ENCODE measurements at places on chromosomes 7 and 10. TPM values are rescaled to one million over a fixed set of nuclear protein-coding genes. Genes with fewer than 3 reads are reported as not detected.

DNA sequence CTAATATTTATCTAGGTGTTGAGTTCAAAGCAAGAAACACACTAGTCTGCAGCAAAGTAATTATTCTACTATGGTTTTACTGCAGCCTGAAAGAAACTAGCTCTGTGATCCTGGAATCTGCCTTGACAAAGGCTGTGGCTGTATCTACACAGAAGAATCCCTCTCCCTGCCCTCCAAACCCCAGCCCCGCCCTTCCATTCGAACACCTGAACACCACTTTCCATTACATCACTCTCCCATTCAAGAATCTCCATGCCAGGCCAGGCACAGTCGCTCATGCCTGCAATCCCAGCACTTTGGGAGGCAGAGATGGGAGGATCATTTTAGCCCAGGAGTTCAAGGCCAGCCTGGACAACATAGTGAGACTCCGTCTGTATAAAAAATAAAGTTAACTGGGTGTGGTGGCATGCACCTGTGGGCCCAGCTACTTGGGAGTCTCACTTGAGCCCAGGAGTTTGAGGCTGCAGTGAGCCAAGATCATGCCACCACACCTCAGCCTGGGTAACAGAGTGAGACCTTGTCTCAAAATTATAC lies 23.3 kb downstream of the LRRC20 start:
- no peaks in the 10 kb centered on the region for H3K27me3 ChIP-seq
- H3K4me1 ChIP-seq, result peaks cover 4% of the 10 kb centered on the region
- H3K4me3 ChIP-seq, result no peak overlapping the region
- no peak overlapping the region for H3K27ac ChIP-seq
- no peak for DNase-seq
- no peaks in the 10 kb centered on the region for H3K36me3 ChIP-seq

GRCh38 chr10:113027574-113028455 lies 77.8 kb downstream of the TCF7L2 start:
- no peak overlapping the region for H3K27ac ChIP-seq
- DNase-seq, result no peak
- no peak overlapping the region for H3K4me3 ChIP-seq

DNA sequence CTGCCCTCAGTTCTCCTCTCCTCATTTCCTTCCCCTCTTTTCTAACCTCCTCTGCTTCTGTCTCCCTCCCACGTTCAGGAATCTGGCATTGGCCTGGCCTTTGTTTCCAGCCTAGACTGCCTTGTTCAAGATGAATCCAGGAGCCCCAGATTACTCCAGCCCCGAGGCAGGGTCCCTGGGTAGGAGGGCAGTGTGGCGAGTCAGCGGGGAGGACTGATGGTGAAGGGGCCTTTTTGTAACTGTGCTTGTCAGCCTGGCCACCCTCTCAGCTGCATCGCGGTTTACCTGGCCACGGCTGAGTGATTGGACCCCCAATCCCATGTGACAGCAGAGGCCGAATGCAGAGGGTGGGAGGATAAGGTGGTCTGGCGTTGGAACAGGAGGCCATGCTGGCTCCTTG lies 96.1 kb upstream of the SHH start:
- H3K27ac ChIP-seq, result no peak overlapping the region
- no peak for DNase-seq
- H3K4me3 ChIP-seq, result no peak overlapping the region
- no peaks in the 10 kb centered on the region for H3K27me3 ChIP-seq

DNA sequence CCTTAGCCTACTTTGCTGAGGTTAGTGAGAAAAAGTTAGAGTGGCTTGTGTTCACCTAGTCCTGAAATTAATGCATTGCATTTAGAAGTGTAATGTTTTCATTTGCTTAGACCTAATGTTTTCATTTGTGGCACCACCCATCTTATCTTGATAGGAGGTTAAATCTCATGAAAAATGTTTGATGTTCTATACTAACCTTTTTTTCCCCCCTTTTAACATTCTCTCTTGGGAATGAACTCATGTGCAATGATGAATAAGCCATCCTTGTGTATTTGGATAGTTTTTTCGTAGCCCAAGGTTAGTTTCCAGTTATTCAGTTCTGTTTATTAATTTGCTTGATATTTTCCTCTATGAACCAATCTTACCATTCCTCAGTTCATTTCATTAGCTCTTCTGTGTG lies 2.8 kb downstream of the FHIP2A start:
- DNase-seq, result no peak
- no peaks in the 10 kb centered on the region for H3K36me3 ChIP-seq
- no peak overlapping the region for H3K4me3 ChIP-seq
- H3K27ac ChIP-seq, result no peak overlapping the region
- H3K4me1 ChIP-seq, result no peaks in the 10 kb centered on the region

GRCh38 chr7:4602905-4603842 lies 78.9 kb upstream of the FOXK1 start:
- H3K27me3 ChIP-seq, result no peaks in the 10 kb centered on the region
- H3K4me3 ChIP-seq, result no peak overlapping the region
- H3K4me1 ChIP-seq, result no peaks in the 10 kb centered on the region
- DNase-seq, result no peak
- no peak overlapping the region for H3K27ac ChIP-seq
- H3K36me3 ChIP-seq, result no peaks in the 10 kb centered on the region

DNA sequence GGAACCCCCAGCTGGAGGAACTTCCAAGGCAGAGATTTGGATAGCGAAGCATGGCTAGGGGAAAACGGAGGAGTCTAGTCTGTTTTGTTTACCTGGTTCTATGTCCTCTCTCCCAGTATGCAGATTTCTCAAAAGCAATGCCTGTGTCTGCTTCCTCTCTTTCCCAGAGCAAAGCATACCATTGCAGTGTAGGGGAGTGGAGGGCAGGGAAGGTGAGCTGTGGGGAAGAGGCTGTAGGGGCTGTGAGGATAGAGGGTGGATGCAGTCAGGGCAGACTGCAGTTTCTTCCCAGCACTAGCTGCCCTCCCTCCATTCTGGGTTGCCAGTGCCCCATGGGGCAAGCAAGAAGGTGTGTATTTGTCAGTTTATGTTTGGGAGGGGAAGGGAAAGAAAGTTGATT lies 16.9 kb upstream of the TSPAN14 start:
- H3K27ac ChIP-seq, result peak overlapping the region; percentile 0
- no peaks in the 10 kb centered on the region for H3K27me3 ChIP-seq
- H3K4me1 ChIP-seq, result peaks cover 2% of the 10 kb centered on the region
- no peak overlapping the region for H3K4me3 ChIP-seq
- DNase-seq, result no peak
- H3K36me3 ChIP-seq, result peaks cover 3% of the 10 kb centered on the region

Gene MEIG1
- total RNA-seq, result not detected

GRCh38 chr7:99418260-99418659 lies 9.5 kb downstream of the BUD31 start:
- no peak overlapping the region for H3K4me3 ChIP-seq
- DNase-seq, result no peak
- no peaks in the 10 kb centered on the region for H3K4me1 ChIP-seq
- H3K27me3 ChIP-seq, result no peaks in the 10 kb centered on the region

Gene ANKRD30A
- total RNA-seq, result not detected

DNA sequence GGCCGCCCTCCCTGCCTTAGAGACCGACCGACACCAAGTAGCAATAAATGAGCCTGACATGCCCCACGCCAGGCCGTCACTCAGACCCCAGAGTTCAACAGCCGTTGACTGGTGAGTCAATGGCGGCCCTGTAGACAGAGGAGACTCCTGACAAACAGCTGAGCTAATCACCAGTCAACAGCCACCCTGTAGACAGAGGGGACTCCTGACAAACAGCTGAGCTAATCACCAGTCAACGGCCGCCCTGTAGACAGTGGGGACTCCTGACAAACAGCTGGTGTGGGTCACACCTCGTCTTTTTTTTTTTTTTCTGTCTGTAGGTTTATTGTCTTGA lies 16.9 kb upstream of the KNDC1 start:
- no peak overlapping the region for H3K27ac ChIP-seq
- DNase-seq, result no peak
- no peaks in the 10 kb centered on the region for H3K27me3 ChIP-seq
- no peaks in the 10 kb centered on the region for H3K36me3 ChIP-seq
- no peak overlapping the region for H3K4me3 ChIP-seq

- DNase-seq, result no peak
- H3K4me1 ChIP-seq, result no peaks in the 10 kb centered on the region
- no peak overlapping the region for H3K4me3 ChIP-seq
- no peaks in the 10 kb centered on the region for H3K36me3 ChIP-seq
- no peak overlapping the region for H3K27ac ChIP-seq
Measured at GRCh38 chr10:4457597-4457996, 368.4 kb upstream of the AKR1E2 start.

GRCh38 chr10:93815304-93816096 lies 57.8 kb downstream of the LGI1 start:
- H3K27ac ChIP-seq, result no peak overlapping the region
- no peak overlapping the region for H3K4me3 ChIP-seq
- no peaks in the 10 kb centered on the region for H3K27me3 ChIP-seq
- no peaks in the 10 kb centered on the region for H3K36me3 ChIP-seq
- no peaks in the 10 kb centered on the region for H3K4me1 ChIP-seq

GRCh38 chr7:151721694-151722093 lies 155.2 kb downstream of the PRKAG2 start:
- peaks cover 2% of the 10 kb centered on the region for H3K4me1 ChIP-seq
- no peaks in the 10 kb centered on the region for H3K27me3 ChIP-seq
- no peak overlapping the region for H3K4me3 ChIP-seq

DNA sequence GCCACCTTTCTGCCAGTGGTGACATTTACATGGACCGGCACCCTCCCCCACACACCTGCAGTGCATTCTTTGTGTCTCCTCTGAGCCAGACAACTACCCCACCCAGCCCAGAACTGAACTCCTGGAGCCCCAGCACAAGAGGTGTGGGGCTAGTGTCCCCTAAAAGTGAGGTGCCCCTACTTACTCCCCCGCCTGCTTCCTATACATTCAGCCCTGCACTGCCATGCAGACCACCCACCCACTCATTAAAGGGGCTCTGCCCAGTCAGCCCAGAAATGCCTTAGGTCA lies 1.9 kb downstream of the SAP25 start:
- no peaks in the 10 kb centered on the region for H3K27me3 ChIP-seq
- no peak overlapping the region for H3K4me3 ChIP-seq
- DNase-seq, result peak; percentile 58

GRCh38 chr7:50141854-50142253 lies 48.8 kb upstream of the ZPBP start:
- H3K27ac ChIP-seq, result no peak overlapping the region
- no peaks in the 10 kb centered on the region for H3K27me3 ChIP-seq
- H3K4me3 ChIP-seq, result no peak overlapping the region
- H3K4me1 ChIP-seq, result no peaks in the 10 kb centered on the region

Gene EPO
- total RNA-seq, result not detected

Data from kidney (tissue), 22 donors.